ENCODE measurements at places on chromosomes 2 and 18.

GRCh38 chr18:37641573-37641972 is 76.0 kb upstream of the CELF4 start:
- no peak for DNase-seq

DNA sequence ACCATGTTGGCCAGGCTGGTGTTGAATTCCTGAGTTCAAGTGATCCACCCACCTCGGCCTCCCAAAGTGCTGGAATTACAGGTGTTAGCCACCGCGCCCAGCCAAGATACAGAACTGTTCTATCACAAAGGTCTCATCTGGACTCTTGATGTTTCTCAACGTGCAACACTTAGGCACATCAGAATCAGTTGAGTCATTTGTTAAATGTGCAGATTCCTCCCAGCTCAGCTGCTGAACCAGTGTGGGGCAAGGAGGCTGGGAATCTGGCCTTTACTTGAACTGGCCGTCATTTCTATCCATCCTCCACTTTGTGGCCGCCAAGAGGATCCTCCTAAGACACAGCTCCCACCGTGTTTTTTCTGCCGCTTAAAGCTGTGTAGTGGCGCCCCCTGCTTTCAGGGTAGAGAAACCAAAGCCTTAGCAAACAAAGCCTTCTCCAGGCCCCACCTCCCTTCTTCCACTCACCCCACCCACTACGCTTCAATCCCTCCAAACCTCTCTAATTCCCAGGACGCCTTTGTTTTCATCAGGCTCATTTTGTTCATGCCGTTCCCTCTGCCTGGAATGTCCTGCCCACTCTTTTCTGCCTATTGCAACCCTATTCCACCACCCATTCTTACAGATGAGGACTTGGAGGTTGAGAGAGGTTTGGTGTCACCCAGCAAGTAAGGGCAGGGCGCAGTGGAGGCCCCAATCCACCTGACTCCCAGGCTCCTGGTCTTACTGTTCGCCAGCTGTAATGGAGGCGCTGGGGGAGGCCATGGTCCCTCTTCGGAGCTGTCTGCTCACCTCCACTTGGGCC is 776 bp upstream of the SPEG start:
- peak; percentile 50 for DNase-seq

DNA sequence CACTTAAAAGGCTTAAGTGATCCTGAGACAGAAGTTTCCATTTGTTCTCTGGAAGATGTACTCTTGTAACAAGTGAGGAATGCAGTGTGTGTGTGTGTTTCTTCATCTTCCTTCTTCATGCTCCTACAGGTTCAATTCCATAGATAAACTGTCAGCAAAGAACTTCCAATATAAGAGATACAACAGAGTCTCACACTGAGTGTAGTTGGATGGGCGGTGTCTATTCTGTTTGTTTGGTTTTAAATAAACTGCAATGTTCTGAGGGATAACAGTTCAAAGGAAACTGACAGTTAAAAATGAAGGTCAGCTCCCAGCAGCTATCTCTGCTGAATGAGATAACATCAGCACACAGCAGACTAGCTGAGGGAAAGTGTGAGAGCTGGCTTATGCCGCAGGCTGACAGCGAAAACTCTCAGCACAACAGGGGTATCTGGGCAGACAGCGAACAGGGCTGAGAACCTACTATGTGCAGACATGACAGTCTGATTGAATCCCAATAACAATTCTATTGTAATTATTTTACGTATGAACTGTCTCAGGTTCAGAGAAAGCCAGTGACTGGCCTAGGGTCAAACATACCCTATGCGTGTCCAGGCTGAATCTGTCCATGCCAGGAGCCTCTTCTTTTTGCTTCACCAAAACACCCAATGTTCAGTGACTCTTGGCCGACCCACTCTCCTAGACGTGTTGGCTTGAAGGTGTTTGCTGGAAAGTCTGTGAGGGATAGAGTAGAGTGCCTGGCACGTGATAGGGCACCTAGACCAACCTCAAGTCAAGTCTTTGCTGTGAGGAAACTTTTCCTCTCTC is 201.9 kb upstream of the TRIB2 start:
- no peak for DNase-seq

DNA sequence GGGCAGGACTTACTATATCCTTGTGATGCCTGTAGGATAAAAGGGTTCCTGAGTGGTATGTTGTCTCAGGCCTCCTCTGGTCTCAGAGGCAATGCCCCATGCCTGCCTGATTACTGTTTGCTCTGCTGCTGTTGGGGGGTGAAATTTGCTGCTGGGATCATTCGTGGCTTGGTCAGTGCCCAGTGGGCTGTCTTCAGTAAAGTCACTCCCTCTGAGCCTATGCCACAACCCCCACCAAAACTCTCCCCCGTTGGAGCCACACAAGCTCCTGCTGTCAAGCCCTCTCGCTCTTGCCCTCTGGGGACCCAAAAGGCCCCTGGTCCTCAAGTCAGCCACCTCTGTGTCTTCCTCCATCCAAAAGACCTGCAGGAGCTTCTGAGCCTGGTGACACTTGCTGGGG is 38.6 kb upstream of the TGIF1 start:
- DNase-seq: no peak

DNA sequence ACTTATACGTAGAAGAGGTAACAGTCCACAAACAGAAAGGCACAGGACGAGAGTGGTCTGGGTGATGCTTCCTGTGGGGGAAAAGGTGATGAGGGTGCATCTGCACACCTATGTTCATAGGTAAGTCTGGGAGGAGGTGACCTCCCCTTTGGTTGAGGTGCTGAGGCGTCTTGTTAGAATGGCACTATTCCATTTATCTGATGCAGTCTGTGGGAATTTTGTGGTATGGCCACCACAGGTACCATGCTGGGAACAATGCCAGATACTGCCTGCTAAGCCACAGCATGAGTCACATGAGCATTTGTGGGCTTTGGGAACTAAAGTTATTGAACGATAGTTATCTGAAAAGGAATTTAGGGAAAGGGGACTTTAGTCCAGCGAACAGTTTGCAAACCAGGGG is 27.9 kb downstream of the IL37 start:
- peak; percentile 75 for DNase-seq

DNA sequence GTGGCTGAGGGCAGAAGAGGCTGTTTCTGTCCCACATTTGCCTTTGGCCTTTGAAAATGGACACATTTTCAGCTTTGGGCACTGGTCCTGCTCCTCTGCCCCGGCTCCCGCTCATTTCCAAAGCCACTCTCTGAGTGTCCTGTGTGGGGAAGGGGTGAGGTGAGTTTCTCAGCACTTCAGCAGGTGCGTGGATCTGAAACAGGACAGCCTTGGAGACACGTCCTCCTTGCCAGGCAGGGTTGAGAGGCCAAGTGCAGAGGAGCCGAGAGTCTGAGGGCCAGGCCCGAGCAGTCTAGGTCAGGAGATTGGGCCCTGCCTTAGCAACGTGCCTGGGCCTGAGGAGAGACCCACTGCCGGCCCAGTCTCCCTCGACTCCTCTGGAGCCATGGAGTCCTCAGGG is 21.9 kb upstream of the ALPI start:
- no peak for DNase-seq

DNA sequence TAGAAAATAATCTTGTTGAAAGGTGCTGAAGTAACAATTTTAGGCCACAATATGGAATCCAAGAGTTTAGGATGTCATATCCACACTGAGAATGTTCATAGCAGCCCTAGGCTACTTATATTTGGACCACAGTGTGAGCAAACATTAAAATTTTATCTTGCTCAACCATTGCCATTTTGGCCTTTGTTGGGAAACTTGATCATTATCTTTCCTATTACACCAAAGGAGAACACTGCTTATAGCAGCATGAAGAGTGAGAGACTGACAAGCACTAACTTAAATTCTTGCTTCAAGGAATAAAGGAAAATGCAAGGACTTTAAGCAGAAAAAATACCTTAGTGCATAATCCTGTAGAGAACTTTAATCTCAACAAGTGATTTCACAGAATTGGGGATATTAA is 86.3 kb upstream of the LRRTM4 start:
- DNase-seq: no peak

- DNase-seq: no peak
These were observed 53.9 kb downstream of the ZNF407 start for GRCh38 chr18:74651327-74652128.

DNA sequence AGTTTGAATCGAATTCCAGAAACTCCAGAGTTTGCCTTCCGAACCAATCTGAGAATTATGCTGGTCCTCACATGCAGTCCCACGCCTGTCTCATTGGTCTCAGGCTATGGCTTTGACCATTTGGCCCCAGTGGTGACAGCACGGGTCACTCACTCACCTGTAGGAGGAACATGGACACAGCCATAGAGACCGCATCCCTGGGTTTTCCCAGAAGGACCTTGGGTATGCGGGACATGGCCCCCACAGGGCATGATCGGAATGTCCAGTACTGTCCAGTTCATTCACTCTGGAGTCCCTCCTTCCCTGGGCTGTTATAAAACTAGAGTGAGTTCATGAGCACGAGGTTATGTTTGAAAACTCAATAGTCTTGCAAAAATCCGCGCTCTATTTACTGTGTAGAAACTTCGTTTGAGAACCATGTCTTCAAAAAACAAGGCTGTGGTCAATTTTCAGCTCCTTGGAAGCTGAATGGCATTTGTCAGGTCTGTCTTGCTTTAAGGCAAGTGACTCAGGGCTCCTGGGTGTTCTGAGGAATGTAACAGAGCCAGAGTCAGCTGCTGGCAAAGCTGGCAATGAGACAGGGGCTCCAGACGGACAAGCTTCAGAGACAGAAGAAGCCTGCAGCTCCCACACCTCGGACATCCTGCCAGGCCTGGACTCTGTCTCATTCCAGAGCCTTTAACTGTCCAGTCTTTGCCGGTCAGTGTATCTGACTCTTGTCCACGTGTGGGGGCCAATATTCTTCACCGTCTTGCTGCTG is 86.7 kb upstream of the TMEM18 start:
- no peak for DNase-seq

- peak; percentile 59 for DNase-seq
These were observed 463.7 kb downstream of the CDH2 start for GRCh38 chr18:27713037-27713737.

DNA sequence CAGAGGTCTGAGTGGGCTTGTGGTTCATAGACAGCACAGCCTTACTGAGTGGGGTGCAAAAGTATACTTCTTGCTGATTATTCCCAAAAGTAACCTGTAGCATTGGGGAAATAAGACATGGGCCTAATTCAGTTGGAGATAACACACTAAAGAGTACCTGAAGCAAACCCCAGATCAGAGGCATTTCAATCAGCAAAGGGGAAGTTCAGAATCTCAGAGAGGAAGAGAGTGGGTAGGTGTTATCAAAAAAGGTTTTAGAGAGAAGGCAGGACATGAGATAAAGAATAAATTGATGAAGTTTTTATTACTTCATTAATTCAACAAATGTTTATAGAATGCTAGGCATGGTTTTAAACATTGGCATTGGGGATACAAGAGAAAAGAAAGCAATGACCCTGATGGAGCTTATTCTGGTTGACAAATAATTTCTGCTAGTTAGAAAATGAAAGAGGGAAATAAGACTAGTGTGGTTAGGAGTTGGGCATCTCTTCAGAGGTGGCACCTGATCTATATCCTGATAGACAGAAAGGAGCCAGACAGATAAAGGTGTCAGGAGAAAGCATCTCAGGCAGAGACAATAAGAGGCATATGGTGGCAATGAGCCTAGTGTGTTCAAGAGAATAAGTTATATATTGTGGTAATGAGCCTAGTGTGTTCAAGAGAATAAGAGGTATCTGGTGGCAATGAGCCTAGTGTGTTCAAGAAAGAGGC is 153.8 kb upstream of the SETBP1 start:
- no peak for DNase-seq

DNA sequence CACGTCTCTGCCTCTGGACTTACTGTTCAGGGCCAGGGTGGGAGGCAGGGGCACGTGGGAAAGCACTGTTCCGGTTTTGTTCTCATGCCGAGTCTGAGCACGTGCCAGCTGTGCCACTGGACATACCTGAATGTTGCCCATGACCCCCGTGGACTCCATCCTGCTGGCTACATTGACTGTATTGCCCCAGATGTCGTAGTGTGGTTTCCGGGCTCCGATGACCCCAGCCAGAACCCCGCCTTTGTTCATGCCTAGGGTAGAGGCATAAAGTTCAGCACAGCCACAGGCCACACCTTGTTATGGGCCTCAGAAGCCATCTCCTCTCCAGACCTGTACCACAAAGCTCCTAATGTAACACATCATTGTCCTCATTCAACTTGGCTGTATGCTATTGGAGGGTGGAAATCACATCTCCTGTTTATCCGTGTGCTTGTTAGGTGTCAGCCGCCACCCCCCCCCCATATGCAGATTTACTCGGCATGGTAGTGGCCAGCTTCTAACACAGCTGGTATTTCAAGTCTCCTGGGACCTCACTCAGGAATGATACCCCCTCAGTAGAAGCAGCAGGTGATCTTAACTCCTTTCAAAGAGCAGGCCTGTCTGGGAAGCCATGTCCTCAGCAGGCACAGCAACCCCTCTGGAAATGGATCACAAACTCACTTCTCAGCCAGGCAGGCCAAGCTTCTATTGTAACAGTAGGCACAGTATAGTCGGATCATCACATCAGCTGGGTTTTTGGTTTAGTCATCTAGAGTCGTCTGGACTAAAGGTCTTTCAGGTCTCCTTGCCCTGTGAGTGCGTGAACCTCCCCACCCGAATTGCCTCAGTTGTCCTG is 27.6 kb downstream of the CENPO start:
- DNase-seq: no peak

DNA sequence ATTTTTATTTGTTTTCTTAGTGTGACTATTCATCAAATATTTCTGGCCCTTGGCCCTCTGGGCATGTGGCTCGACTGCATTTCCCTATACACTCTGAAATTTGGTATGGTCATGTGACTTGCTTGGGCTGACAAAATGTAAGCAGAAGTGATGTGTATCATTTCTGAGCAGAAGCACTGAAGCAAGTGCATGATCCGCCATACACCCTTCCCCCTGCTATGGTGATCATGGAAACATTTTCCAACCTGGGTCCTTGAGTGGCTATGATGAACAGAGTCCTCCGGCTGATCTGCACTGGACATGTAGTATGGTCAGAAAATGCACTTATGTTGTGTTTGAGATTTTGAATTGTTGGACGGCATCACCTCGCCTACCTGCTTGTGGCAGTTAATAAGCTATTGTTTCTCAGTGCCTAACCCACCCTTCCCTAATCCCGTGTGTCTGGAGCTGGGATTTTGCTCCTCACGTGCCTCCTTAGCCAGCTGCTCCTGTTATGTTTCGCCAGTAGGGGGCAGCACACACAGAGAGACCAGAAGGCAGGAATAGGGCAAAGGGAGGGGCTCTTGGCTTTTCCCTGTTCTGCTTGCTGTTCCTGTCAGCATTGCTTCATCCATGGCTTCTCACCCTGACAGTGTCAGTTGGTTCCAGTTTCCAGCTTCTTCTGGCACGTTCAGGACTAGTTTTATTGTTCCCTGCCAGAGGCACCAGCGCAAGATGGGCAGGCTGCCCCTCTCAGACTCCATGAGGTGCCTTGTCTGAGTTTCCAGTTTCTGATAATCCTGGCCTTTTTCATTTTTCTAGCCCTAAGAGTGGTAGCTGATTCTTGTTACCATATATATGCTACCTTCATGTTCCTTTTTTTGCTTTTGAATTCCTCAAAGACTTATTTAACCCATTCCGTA is 207.4 kb downstream of the ARL6IP6 start:
- peak; percentile 29 for DNase-seq

All from astrocyte of the spinal cord (primary cell).